ENCODE measurements at places on chromosomes 5 and 9.

DNA sequence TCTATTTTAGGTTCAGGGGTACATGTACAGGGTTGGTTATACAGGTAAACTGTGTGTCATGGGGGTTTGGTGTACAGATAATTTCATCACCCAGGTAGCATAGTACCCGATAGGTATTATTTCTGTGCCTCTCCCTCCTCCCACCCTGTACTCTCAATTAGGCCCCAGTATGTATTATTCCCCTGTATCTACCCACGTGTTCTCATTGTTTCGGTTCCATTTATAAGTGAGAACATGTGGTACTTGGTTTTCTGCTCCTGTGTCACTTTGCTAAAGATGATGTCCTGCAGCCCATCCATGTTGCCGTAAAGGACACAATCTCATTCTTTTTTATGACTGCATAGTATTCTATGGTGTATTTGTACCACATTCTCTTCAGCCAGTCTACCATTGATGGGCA is 96.8 kb upstream of the SLC24A2 start:
- no peak for DNase-seq

DNA sequence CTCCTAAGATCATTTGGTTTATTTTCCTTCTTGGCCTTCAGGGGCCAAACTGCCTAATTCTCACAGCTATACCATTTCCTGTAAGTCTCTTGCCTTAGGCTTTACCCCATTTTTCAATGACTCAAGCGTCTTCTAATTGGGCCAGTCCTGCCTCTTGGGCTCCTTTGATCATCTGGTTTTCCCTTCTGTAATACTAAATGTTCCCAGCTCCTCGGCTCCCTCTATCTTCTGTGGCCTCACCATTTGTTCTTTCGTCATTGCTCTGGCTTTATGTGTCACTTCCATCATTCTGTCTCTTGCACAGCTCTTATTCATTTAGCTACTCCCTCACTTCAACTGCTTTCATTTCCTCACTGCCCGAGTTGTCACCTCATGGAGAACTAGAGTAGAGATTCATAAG is 14.5 kb upstream of the SPINK7 start:
- DNase-seq: no peak

DNA sequence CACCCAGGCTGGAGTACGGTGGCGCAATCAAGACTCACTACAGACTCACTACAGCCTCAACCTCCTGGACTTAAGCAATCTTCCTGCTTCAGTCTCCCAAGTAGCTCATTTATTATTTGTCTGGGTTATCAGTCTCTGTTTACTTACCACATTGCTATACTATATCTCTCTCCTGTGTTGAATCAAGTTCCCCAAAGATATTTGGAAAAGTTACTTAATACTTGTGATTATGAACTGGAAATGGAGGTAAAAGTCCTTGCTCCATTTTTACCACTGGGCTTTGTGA is 55.6 kb downstream of the ANGPTL2 start:
- DNase-seq: no peak

DNA sequence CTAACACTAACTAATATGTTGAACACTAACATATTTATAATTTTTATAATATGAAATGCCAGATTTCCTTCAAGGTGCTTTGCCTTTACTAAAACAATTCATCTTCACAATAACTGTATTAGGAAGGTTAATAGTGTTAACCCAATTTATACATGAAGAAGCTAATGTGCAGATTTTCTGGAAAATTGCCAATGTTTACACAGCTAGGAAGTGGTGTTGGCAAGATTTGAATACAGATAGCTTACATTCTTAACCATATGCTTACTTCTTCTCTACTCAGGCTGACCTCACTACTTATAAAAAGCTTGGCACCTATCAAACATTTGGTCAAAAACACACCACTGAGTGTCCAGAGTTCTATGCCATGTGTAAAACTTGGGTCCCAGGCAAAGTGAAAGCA is 445.4 kb upstream of the ITGA1 start:
- DNase-seq: no peak

- no peak for DNase-seq
These were observed 906.0 kb upstream of the CDH10 start for GRCh38 chr5:25550793-25551192.

DNA sequence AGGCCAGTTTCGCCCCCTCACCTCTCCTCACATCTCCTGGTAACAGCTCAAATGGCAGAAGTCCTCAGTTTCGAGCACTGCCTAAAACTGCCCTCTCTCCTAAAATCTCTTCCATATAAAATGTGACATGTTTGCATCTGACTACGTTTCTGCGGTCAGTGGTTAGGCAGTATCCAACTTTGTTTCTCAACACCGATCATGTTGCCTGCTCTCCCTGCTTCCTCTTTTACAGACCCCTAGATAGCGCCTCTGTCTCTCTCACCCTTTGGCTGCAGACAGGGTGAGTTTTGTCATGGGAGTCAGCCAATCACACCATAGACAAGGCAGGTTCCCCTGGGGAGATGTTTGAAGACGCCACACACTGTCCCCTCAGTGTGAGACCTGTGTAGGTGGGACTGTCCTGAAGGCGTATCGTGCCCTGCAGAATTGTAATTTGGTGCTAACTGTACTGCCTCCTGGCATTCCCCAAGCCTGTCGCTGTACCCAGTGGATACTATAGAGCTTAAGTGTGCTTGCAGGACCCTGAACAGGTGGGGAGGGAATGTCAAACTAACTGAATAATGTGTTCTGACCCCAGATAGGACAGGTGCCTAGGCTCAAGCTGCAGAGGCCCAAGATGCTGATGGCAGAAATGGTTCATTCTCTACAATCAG is 1.1 kb downstream of the HEXB start:
- DNase-seq: no peak

DNA sequence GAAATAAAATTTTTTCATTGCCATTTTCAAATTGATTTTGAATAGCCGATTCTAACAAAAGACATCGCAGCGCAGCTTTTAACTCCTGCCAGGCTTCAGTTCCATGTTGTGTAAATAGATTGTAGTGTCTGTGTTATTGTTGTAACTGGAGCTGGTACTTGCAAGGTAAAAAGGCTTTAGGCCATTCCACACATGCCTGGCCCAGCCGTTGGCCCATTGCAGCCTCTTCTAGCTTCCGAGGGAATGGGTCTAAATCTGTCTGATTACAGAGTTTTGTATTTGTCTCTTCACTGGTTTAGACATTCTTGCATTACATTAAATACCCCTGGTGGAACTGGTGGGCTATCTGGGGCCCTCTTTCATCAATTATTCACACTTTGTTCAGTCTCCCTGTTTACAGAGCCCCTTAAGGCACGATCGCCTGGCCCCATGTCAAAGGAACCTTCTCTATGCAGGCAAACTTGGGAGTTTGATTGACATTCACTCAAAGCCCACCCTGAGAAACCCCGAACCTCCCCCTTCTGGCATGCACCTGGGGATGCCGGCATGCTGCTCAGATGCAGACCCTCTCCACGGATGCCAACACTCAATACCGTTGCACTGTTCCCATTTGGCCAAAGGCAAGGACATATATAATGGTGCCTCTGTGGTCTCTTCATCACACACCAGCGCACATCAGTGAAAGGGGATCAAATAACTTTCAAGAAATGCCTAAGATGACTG is 281.7 kb upstream of the IRX2 start:
- DNase-seq: no peak

GRCh38 chr5:35198075-35198474 is 32.2 kb downstream of the PRLR start:
- no peak for DNase-seq

GRCh38 chr5:36908544-36909260 is 32.1 kb downstream of the NIPBL start:
- no peak for DNase-seq

- DNase-seq: no peak
These were observed 2.2 kb downstream of the PAX5 start for GRCh38 chr9:37031902-37032301.

DNA sequence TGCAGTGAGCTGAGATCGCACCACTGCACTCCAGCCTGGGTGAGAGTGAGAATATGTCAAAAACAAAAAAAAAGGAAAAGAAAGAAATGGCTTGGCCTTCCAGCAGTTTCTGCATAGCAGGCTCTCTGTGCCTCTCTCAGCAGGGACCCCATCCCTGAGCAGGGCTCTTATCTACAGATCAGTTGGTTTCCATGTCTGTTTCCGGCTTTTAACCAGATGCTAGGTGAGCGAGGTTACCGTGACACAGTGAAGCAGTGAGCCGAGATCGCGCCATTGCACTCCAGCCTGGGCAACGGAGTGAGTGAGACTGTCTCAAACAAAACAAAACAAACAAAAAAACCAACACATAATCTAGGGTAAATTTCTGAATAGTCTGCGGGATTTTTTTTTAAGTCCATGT is 51.4 kb downstream of the COL5A1 start:
- no peak for DNase-seq

DNA sequence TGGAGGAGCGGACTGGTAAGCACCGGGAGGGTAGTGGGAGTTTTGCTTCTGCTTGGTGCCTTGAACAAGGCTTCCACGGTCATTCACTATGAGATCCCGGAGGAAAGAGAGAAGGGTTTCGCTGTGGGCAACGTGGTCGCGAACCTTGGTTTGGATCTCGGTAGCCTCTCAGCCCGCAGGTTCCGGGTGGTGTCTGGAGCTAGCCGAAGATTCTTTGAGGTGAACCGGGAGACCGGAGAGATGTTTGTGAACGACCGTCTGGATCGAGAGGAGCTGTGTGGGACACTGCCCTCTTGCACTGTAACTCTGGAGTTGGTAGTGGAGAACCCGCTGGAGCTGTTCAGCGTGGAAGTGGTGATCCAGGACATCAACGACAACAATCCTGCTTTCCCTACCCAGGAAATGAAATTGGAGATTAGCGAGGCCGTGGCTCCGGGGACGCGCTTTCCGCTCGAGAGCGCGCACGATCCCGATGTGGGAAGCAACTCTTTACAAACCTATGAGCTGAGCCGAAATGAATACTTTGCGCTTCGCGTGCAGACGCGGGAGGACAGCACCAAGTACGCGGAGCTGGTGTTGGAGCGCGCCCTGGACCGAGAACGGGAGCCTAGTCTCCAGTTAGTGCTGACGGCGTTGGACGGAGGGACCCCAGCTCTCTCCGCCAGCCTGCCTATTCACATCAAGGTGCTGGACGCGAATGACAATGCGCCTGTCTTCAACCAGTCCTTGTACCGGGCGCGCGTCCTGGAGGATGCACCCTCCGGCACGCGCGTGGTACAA is 556 bp downstream of the PCDHGC3 start:
- no peak for DNase-seq

DNA sequence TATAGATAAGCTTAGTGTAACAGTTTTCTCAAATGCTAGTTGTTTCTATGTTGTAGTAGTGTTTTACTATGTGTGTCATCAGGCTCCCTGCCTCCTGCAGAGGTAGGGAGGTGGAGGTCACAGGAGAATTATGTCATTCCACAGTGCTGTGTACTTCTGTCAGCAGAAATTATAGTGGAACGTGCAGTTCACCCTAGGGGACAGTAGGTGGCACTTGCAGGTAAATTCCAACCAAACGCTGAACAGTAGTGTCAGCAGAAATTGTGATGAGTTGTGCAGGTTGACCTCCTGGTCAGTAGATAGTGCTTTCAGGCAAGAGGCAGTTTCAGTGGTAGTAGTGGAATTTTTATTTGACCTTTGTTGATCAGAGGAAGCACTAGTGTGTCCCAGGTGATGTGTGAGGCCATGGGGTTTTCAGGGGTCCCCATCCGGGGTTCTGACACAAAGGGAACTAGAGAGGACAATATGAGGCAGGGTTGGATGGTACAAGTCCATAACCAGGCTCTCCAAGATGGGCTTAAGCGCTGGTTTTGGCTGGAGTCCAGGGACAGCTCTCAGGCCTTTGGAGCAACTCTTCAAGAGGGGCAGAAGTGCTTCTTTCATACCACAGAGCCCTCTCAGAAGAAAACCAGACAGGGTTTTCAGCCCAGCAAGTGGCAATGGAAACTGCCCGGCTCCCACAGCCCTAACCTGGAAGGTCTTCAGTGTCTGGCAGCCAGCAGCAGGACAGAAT is 402.9 kb downstream of the CYLC2 start:
- DNase-seq: no peak

- DNase-seq: no peak
These were observed 27.7 kb upstream of the ZNF622 start for GRCh38 chr5:16493261-16493660.

DNA sequence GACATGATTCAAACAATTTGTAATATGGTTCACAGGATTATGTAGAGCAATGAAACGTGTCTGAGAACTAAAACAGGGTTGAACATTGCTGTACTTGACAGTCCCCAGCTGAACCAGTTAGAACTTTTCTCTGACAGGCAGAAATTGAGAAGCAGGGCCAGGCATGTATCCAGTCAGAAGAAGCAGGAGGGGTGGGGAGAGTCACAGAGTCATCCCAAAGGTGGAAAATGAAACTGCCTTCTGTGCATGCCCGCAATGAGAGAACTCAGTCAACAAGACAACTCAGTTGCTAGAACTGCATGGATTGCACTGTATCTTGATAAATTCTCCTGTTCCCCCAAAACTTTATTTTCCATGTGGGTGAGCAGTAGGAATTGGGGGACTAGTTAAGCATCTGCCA is 72.9 kb upstream of the PRLR start:
- DNase-seq: no peak

DNA sequence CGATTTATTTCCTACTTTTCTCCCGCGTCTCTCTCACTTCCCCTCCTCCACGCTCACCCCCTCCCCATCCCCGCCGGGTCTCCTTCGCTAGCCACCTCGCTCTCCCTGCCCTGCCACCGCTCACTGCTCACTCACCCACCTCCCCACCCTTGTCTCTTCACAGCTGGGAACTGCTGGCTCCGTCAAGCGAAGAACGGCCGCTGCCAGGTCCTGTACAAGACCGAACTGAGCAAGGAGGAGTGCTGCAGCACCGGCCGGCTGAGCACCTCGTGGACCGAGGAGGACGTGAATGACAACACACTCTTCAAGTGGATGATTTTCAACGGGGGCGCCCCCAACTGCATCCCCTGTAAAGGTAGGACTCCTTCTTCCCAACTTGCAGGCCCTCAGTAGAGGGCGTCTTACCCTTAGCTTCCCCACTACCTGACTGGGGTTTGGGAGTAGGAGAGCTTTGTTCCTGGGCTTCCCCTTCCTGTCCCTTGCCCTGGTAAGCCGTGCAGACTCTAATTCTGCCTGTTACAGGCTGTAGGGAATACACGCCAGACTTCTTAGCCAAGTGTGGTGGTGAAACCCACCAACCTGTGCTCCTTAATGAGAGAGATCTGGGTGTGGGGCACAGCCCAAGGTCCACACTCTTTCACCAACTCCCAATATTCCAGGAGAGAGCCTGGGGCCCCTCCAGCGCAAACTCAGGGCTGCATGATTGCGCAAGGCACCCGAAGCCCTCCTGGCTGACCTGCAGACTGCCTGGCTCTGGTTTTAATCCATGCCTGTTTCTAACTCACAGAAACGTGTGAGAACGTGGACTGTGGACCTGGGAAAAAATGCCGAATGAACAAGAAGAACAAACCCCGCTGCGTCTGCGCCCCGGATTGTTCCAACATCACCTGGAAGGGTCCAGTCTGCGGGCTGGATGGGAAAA is 2.5 kb downstream of the FST start:
- DNase-seq: no peak

GRCh38 chr5:128155776-128156175 is 72.2 kb downstream of the SLC12A2 start:
- no peak for DNase-seq

DNA sequence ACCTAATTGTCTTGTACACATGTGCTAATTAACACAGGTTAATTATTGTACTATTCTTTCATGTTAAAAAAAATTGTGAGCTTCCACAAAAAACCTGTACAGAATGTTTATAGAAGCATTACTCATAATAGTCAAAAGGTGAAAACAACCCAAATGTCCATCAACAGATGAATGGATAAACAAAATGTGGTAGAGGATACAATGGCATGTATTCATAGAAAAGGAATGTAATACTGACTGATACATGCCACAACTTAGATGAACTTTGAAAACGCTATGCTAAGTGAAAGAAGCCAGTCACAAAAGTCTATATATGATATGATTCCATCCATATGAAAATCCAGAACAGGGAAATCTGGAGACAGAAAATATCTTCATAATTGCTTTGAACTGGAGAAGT is 25.6 kb downstream of the RRAGA start:
- DNase-seq: no peak

Measured in cortex of kidney (tissue), 1 donor.